ENCODE measurements at places on chromosomes 6 and 20.

DNA sequence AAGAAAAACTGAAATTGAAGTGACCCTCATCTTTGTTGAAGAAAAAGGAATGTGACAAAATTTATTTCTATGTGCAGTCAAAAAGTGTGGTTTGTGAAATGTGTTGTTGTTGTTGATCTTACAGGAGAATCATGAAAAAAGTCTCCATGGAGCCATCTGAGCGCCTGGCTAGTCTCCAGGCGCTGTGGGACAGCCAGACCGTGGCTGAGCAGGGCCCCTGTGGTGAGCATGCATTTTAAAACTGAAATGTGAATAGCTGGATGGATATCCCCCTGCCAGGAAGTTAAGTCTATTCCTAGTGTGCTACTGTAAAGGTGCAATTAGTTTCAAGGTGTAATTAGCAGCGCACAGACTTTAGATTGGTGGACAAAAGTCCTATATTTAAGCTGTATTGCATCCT is 170.6 kb downstream of the CARMIL1 start:
- no peak for DNase-seq

GRCh38 chr6:152329638-152330448 is 307.3 kb downstream of the SYNE1 start:
- no peak for DNase-seq

GRCh38 chr6:149150801-149151398 is 166.6 kb upstream of the TAB2 start:
- DNase-seq: no peak

GRCh38 chr6:126786262-126786661 is 332.2 kb upstream of the RSPO3 start:
- no peak for DNase-seq

DNA sequence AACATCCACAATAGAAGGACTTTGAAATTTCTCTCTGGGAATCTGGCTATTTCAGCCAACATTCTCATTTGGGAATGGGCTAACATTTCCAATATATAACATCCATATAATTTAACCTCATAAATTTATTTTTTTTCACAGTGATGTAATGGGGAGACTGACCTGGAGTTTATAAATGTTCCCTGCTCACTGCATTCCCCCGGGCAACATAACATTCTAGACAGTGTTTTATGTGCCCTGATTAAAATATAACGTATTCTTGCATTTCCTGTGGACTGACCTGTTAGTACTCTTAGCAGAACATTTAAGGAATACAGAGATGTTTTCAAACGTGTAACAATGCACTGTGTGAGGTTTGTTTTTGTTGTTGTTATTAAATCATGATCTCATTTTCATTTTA is 20.9 kb downstream of the TSHZ2 start:
- no peak for DNase-seq

GRCh38 chr20:39302312-39302711 is 340.2 kb downstream of the DHX35 start:
- no peak for DNase-seq

DNA sequence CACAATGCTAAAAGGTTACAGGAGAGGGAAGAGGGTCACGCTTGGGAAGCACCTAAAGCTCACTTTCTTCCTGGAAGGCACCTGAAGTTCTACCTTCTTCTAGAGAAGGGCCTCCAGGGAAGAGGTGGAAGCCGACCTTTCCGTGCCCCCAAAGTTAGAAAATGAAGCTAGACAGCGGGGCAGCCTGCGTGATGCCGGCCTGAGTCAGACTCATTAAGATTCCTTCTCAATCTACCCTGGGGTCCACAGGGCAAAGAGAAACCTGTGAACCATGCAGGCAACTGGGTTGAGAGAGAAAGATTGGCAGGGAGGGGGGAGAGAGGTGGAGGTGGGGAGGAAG is 54.8 kb upstream of the CCDC167 start:
- no peak for DNase-seq

DNA sequence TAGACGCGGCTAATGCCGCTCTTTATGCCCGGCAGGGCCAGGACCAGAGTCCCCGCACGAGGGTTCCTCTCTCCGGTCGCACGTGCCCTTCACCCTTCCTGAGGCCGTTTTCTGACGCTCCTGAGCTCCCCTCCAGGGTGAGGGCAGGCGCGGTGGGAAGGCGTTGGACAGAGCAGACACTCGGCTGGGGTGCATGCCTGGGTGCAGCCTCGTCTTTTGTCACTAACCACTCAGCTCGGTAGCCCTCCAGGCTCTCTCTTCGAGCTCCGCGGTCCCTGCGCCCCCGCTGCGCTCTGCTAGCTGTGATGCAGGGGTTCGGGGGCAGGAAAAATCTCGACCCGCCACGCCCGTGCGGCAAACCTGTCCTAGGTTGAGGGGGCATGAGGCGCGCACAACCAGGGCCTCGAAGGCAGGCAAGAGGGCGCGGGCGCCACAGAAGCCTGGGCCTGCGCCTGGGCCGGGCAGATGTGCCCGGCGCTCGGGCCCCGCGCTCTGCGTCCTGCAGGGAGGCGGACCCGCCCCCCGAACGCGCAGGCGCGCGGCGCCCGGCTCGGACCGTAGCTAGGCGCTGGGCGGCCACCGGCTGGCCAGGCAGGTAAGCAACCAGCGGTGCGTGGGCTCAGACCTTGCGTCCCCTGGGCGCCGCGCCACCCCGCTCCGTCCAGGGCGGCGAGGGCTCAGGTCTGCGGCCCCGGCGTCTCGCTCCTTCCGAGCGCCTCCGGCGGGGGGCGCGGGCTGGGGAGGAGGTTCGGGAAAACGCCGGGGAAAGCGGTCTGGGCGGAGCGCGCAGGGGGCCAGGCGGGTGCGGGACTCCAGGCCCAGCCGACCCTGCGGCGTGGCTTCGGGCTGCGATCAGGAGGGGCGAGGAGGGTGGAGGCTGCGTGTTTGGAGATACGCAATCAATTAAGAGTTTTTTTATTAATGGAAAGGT is at the start of gene L3MBTL1:
L3MBTL1 (plus strand) TSS at position 548 of the 931 bp plus-strand sequence. CDS start 5,807 bp downstream, outside the sequence.
- peak; percentile 32 for DNase-seq

GRCh38 chr6:27133281-27134227 is 113.9 kb upstream of the PRSS16 start:
- no peak for DNase-seq
